ENCODE measurements at places on chromosomes 5 and 9.
A peak's percentile ranks its signal among the peaks of the same experiment; 100 is the strongest.

DNA sequence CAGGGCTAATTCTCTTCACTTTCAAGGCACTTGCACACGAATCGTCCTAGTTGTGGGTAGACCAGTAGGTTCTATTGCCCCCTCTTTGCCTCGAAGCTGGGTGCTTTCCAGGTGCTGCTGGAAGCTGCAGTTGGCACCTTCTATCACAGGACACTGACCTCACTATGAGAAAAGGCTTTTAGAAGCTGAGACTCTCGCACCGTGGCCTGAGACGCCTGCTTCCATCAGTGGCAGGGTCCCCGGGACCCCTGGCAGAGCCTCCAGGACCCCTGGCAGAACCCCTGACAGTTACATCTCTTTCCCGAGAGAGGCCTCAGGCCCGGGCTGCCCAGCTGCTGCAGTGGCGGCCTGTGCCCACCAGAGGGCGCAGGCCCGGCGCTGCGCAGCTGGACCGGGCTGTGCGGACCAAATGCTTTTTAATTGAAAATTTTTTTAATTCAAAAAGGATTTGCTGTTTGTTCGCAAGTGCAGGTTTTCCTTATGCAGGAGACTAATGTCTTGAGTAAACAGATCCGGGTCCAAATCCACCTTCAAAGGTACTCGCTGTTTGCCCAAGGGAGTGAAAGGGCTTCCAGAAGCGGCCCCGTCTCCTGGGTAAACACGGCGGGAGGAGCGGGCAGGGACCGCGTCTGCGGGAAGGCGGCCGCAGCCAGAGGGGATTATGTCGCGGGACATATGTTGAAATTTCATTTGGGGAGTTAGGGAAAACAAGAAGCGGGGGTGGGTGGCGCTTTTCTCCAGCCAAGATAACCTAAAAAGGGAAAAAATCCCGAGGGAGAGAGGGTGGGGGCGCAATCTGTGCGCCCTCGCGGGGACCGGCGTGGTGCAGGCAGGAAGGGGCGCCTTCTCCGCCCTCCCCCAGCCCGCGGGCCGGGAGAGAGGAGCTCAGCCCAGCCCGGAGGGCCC lies 114.5 kb upstream of the LMX1B start:
- peak; percentile 85 for DNase-seq

DNA sequence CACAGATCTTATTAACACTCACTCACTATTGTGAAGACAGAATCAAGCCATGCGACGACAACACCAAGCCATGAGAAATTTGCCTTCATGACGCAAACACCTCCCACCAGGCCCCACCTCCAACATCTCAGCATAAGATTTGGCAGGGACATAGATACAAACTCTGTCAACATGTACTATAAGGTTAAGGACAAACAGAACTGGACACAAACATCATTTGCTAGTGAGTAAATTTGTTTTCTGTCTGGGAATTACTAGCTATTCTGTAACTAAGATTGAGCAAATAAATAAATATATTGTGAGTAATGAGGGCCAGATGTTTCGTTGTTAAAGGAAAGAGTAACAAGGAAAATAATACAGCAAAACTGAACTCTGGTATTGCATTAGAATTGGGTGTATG lies 15.7 kb upstream of the KCNN2 start:
- no peak for DNase-seq

GRCh38 chr9:133592731-133593409 lies 16.3 kb downstream of the FAM163B start:
- DNase-seq = no peak

DNA sequence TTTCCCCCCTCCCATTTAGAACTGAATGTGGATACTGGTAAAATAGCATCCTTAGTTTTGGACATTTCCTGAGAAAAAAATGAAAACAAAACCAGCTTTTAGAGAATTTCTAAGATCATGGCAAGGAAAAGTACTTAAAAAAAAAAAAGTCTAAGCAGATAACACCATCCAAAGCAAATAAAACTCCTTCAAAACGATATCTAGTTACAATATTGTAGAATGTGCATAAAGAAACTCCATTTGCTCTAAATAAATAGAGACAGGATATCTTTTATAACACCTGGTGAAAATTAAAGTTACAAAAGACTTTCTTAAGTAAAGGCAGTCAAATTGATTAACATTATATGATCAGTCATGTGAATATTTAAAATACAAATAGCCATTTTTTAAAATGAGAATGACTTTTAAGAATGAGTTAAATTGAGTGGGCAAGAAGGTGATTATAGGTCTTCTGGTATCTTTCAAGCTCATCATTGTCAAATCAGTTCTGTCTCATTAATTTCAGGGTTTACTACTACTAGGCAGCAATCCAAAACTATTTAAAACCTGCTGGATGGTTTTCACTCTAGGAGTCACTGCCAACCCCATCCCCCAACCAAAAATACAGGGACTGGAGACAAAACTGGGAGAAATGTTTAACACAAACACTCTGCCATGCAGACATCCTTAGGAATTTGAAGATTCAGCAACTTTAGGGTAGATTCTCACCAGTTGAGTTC lies 382.6 kb downstream of the ADGRV1 start:
- DNase-seq = no peak

- no peak for DNase-seq
Measured at GRCh38 chr9:121765021-121765950, 113.9 kb downstream of the DAB2IP start.

GRCh38 chr9:106019039-106019680 lies 324.8 kb downstream of the TMEM38B start:
- DNase-seq = no peak

GRCh38 chr9:20297646-20298084 lies 324.6 kb downstream of the MLLT3 start:
- DNase-seq = no peak

Data from activated CD8-positive, alpha-beta memory T cell treated with anti-CD3 and anti-CD28 coated beads for 24 hours (primary cell).